ENCODE measurements at places on chromosomes 7 and 10. TPM values are rescaled to one million over a fixed set of nuclear protein-coding genes. Genes with fewer than 3 reads are reported as not detected.

The PRKCQ gene
- total RNA-seq = not detected

The LIPN gene
- total RNA-seq = not detected

The LIPM gene
- not detected for total RNA-seq

The PPP1R3C gene
- 73.4 TPM for total RNA-seq

The VSTM4 gene
- total RNA-seq = 14.1 TPM

The THNSL1 gene
- 3.2 TPM for total RNA-seq

The OPN4 gene
- not detected for total RNA-seq

The CCDC172 gene
- not detected for total RNA-seq

Data from osteoblast (primary cell).